Stomach (tissue), 19 donors: ENCODE measurements at places on chromosomes 13 and 19. TPM values are rescaled to one million over a fixed set of nuclear protein-coding genes. Genes with fewer than 3 reads are reported as not detected.

DNA sequence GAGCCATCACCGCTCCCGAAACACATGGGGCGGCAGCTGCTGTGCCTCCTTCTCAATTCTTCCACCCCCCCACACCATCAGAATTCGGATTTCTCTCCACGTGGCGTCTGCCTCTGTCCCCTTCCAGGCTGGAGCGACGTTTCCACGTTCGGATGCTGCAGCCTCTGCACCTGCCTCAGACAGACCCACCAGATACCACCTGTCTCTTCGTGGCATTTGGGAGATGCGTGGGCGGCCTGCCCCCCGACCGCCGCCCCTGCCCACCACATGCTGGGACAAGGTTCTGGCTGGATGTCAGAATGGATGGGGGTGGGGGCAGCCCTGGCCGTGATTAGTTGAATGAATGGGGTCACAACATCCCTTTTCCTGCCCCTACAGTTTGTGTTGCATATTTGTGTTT lies 90.0 kb downstream of the SLC7A1 start:
- no peak for DNase-seq

Gene RAB3A
- 2.2 TPM for total RNA-seq

Gene IGSF23
- 0.73 TPM for total RNA-seq

Gene ZNF575
- total RNA-seq: not detected

Gene OR4F17
- not detected for total RNA-seq

Gene SERTAD3
- 6.2 TPM for total RNA-seq

- peak; percentile 82 for DNase-seq
Measured at GRCh38 chr19:2478278-2478755, 2.4 kb downstream of the GADD45B start.

DNA sequence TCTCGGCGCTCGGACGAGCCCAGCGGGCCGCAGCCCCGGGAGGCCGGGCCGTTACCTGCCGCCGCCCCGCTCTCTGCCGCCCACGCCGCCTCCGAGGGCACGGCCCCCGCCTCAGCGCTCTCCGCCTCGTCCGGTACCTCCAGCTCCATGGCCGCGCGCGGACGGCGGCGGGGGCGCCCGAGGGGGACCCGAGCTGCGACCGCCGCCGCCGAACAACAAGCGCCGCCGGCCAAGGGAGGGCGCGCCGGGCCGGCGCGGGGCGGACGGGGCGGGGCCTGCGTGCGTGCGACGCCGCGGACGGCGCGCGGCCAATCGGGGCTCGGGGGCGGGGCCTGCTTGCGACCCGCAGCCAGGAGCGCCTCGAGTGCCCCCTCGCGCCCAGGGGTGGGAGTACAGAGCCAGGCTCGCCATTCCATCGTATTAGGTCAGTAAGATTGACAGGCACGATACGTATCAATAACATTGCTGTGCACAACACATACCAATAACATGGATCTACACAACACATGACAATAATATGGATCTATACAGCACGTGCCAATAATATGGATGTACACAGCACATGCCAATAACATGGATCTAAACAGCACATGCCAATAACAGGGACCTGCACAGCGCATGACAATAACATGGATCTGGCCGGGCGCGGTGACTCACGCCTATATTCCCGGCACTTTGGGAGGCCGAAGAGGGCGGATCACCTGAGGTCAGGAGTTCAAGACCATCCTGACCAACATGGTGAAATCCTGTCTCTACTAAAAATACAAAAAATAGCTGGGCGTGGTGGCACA lies at the start of gene PIP5K1C:
Gene PIP5K1C (minus strand): TSS at position 227 of the 791 bp plus-strand sequence. CDS start 78 bp downstream, at position 149.
- peak; percentile 97 for DNase-seq

Gene HIF3A
- total RNA-seq: 156 TPM

- no peak for DNase-seq
Measured at GRCh38 chr19:55490478-55491432, 2.5 kb downstream of the SSC5D start.

DNA sequence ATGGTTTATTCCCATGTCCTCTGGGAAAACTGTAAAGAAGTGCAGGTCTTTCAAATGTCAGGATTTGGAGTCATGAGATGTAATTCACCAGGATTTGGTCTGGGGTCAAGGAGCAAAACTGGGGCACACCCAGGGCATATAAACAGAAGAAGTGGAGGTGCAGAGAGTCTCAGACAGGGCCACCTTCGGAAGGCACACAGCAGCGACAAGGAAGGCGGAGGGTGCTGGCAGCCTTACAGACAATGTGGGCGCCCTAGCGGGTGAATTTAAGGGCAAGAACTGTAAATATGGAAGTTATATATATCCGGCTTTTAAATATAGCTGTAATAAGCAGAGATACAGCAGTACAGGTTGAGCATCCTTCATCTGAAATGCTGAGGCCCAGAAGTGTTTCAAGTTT lies 31.2 kb downstream of the DHRS12 start:
- DNase-seq: no peak

- DNase-seq: no peak
Measured at GRCh38 chr13:106155411-106155810, 380.1 kb downstream of the EFNB2 start.

Gene SYNE4
- 11.2 TPM for total RNA-seq

DNA sequence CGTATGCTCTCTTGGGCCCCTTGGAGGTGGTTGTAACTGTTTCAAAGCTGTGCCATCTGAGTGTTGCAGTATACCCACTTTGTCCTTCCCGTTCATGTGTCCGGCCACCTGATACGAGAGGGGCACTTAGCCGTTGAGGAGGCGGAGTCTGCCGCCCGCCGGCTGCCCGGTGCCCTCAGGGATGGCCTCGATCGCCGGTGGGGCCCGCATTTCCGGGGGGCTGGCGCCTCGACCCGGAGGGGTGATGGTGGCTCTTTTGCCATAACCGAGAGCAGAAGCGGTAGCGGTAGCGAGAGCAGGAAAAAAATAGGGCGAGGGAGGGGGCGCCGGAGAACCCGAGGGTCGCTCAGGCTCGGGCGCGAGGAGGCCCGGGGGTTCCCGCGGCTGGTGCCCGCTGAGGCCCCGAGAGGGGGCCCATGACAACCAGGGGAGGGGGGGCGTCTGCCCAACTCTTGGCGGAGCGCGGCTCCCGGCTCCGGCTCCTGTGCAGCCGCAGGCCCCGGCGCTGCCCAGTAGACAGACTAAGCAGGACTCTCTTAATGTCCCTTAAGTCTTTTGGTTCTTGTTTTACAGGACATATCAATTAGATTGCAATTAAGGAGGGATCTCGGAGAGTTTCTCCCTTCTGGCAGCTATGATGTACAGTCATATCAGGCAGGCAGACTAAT lies 342.7 kb upstream of the SGCG start:
- peak; percentile 17 for DNase-seq

Gene ZNF667
- not detected for total RNA-seq

Gene SAMD1
- total RNA-seq: 24.6 TPM

- peak; percentile 94 for DNase-seq
Measured at GRCh38 chr19:14366529-14366928, 14.7 kb upstream of the ADGRE5 start.

Gene NXNL1
- not detected for total RNA-seq

DNA sequence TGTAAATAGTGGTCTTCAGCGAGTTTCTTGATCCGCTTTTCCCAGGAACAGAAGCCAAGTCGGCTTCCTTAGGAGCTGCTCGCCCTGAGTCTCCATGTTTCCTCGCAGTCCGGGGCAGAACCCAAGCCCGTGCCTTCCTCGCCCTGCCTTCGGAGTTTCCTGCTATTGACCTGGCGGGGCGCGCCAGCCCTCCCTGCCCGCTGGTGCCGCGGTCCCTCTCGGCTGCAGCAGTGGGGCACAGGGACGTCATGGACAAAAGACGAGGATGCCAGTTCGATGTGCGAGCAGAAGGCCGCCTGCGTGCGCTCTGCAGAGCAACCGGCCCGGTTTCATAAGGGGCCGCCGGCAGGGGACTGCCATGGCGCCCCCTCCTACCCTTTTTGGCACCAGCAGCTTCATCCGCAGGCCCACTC lies 156.6 kb downstream of the TM9SF2 start:
- DNase-seq: peak; percentile 49

GRCh38 chr13:85512421-85512820 lies 286.8 kb downstream of the SLITRK6 start:
- no peak for DNase-seq

DNA sequence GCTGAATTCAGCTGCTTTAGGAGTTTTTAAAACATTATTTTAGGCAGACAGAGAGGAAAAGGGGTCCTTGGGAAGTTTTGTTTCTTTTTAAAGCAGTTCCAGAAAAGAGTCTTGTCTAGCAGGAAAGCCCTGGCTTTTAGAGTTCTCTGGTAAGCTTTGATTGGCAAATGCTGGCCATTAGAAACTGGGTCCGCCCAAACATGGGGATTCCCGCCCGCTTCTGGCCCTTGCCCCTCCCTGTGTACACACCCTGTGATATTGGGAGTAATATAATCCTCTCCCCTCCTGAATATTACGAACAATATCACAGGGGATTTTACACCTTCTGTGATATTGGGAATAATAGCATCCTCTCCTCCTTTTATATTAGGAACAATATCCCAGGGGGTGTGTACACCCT lies 58.9 kb downstream of the ERICH4 start:
- DNase-seq: no peak

- no peak for DNase-seq
Measured at GRCh38 chr13:111623743-111624505, 303.5 kb downstream of the TEX29 start.

Gene PABPC3
- total RNA-seq: not detected

Gene ZNF284
- total RNA-seq: 3.7 TPM

DNA sequence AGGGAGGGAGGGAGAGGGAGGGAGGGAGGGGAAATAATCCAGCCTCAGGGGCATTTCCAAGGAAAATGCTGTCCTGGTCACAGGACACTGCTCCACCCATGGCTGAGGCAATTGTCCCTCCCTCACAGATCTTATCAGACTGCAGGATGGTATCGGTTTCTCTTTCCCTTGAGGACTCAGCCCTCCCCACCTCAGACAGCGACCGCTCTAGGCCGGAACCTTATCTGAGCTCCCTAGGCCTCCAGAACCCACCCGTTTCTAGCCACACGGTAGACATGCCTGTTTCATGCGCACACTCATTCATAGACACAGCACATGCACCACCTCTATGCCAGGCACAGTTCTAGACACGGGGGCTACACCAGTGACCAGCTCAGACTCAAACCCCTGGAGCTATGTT lies 10.0 kb upstream of the IZUMO2 start:
- DNase-seq: peak; percentile 82

Gene CCDC169
- not detected for total RNA-seq

GRCh38 chr13:61880578-61881283 lies 465.1 kb upstream of the PCDH20 start:
- peak; percentile 36 for DNase-seq

DNA sequence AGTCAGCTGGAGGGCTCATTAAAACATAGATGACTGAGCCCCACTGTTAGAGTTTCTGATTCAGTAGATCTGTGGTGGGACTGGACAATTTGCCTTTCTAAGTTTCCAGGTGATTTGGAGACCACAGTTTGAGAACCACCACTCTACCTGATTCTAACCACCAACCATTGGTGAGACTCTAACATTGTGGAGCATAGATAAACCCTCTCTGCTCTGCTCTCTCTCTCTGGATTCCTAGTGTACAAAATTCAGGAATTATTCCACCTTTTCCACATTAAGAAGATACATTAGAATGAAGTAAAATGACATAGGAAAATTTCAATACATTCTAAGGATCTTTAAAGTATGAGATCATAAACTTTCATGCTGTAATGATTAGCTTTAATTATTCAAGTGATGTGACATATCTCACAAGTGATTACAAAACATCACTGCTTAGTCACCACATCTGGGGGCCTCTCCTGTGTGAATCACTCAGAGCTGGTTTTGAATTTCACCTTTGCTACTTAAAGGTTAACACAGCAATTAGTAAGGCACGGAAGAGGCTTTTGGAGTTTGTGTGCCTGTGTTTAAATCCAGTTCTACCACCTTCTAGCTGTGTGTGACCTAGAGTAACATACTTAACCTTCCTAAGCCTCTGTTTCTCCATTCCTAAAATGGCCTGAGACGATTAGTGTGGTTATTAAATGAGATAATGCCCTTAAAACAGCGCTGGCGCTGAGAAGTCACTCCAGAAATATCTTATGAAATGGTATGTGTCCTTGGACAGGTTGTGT lies 78.5 kb upstream of the NBEA start:
- peak; percentile 23 for DNase-seq

DNA sequence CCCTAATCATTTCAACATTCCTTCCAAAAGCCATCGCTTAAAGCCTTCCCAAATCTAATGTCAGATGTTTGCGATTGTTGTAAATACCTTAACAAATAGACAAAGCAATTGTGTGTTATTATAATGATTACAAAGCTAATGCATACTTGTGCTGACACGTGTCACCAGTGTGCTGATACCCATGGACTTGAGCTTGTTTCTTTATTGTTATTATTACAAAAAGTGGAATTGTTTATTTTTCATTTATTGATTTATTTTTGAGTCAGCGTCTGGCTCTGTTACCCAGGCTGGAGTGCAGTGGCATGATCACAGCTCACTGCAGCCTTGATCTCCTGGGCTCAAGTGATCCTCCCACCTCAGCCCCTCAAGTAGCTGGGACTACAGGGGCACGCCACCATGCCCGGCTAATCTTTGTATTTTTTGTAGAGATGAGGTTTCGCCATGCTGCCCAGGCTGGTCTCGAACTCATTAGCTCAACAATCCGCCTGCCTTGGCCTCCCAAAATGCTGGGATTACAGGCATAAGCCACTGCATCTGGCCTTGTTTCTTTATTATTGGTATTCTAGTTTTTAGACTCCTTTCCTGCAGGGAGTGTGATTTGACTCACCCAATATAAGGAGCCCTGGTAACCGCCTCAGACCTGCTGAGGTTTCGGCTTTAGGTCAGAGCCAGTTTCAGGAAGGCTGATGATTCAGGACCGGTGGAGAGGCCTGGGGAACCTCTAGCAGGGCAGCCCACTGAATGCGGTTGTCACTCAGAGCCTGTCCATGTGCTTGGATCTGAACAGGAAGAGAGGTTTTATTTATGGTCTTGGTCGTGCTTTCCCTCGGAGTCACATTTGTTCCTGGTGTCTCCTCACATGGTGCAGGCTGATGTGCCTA lies 2.1 kb upstream of the FBXO17 start:
- peak; percentile 30 for DNase-seq

- no peak for DNase-seq
Measured at GRCh38 chr13:44165889-44166496, 207.6 kb upstream of the SERP2 start.

Gene HSH2D
- total RNA-seq: 6.2 TPM

Gene WDR87
- not detected for total RNA-seq

DNA sequence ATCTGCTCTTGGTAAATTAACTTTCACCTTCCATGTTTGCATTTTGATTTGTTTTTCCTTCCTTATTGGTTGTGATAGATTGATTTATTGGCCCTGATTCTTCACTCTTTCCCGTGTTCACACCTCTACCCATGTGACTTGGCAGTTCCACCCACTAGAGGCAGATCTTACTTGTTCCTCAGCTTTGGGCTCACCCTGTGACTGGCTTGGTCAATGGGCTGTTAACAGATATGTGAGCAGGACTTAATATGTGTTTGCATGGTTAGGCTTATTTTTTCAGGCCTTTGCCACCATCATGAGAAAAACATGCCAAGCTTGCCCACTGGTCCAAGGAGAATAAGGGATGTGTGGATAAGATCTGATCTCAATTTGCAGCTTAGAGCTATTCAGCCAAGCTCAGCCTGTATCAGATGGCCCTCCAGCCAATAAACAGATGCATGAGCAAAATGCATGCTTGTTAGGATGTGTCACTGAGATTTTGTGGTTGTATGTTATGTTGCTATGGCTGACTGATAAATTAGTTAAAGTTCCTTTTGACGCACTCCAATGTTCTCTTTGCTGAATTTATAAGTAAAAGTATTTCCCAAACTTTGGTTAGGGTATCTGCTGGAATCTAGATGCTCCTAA lies 48.0 kb downstream of the RGCC start:
- no peak for DNase-seq

Gene ZNF729
- not detected for total RNA-seq

- peak; percentile 33 for DNase-seq
Measured at GRCh38 chr19:1944088-1944915, 3.3 kb downstream of the CSNK1G2 start.

GRCh38 chr19:18230941-18231734 lies 4.9 kb upstream of the PDE4C start:
- DNase-seq: no peak

GRCh38 chr13:27721681-27722080 lies 70.6 kb upstream of the GSX1 start:
- no peak for DNase-seq
